ENCODE measurements at places on chromosomes 12 and 14.

DNA sequence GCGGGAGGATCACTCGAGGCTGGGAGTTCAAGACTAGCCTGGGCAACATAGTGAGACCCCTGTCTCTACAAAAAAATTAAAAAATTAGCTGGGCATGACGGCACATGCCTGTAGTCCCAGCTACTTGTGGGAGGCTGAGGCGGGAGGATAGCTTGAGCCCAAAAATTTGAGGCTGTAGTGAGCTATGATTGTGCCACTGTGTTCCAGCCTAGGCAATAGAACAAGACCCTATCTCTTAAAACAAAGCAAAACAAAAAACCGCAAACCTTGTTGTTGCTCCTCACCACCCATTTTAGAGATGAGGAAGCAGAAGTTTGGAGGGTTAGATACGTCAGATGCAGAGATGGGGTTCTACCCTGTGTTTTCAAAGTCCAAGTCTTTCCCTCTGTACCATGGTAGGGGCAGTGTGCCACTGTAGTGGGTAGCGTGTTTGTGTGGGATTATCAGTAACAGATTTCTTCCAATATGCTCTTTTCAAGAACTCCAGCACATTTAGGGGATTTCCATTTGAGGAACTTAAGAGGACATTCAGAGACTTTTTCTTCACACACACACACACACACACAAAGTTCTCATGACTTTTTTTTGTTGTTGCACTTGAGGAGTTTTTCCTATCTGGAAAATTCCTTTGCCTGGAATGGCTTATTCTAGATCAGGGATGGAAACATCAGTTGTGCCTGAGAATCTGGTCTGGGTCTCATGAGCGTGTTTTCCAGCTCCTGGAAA, 186.5 kb downstream of the CHST11 start:
- DNase-seq = peak; percentile 60

DNA sequence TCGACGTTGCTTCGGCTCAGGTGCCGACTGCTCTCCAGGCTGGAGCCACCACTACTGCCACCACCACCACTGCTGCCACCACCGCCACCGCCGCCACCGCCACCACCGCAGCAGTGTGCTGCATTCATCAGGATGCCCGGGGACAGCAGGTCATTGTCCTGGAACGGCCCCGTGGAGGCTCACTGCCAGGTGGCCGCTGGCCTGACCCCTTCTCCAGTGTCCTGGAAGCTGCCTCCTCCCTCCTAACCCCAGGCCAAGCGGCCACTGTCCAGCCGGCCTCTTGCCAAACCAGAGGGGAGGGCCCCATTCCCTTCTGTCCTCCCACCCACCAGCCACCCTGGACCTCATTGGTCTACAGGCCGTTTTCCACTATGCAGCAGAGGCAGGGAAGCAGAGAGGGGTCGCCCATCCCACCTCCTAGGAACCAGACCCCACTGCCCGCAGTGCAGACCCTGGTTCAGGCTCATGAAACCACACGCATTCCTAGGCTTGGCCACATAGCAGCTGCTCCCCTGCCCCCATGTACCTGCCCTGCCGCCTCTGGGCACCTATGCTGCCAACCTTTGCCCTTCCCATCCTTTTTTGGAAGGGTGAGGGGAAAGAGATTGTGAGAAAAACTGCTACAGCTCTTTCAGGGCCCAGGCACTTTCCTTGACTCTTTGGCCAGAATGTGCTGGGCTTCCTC, 15.2 kb downstream of the ARL6IP4 start:
- DNase-seq = no peak

- peak; percentile 90 for DNase-seq
These were observed 672 bp upstream of the ESR2 start for GRCh38 chr14:64294672-64295413.

GRCh38 chr14:100246809-100247428, 8.0 kb downstream of the YY1 start:
- DNase-seq = no peak

DNA sequence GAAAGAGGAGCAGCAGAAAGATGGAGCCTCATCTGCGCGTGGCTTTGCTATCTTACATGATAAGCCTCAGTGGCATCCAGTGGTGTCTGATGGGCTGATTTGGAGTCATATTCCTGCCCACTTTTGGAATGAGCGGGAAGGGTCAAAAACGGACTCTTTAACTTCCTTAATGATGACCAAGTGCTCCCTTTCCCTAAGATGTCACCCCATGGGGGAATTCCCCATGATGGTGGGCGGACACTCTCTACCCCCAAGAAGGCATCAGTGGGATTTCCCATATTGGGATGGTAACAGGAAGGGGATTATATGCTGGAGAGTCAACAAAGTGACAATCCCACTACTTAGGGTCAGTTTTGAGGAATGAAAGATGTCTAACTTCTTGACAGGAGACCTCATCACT, 110.9 kb downstream of the GPATCH2L start:
- DNase-seq = no peak

GRCh38 chr14:99454246-99454645, 26.4 kb downstream of the SETD3 start:
- no peak for DNase-seq

DNA sequence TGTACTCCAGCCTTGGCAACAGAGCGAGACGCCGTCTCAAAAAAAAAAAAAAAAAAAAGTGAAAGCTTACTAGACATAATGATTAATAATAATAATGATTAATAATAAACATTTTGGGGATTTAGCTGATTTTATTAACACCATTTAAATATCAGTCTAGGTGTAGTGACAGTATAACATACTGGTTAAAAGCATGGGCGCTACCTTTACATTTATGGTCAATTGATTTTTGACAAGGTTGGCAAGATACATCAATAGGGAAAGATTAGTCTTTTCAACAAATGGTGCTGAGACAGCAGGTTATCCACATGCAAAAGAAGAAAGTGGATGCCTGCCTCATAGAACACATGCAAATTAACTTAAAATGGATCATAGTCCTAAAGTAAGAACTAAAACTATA, 34.3 kb downstream of the TXNRD1 start:
- no peak for DNase-seq

- DNase-seq = no peak
These were observed 15.1 kb downstream of the GTF2A1 start for GRCh38 chr14:81205639-81206038.
